NCI-H774 (cell line): ENCODE measurements at places on chromosomes 1 and 21.

GRCh38 chr21:43929217-43929971 lies 64.4 kb downstream of the AGPAT3 start:
- DNase-seq, result no peak

DNA sequence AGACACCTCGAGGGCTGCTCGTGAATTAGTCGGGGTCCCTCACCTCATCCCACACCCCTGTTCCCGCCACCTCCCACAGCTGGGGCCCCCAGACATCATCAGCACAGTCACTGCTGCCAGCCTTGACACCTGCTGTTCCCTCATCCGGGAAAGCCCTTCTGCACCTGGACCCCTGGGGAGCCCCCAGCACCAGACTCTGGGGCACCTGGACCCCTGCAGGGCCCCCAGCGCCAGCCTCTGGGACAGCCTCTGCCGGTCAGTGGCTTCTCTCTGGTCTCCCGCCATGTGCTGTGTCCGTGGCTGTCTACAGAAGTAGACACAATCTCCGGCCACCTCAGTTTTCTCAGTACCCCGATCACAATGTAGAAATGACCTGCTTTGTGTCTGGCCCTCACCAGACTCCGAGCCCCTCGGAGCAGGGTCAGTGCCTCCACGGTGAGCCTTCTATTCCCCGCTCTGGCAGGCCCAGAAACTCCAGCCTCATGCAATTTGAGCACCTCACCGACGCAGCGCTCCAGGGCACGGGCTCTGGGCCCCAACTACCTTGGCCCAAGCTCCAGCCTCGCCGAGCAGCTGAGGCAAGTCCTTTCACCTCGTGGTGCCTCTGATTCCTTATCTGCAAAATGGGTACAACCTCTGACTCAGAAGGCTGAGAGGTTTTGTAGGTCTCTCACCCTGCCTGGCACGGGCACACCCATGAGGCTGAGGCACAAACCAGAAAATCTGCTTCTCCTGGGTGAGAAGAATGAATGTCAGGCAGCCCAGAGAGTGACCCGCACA lies 84.7 kb downstream of the RIPK4 start:
- no peak for DNase-seq

DNA sequence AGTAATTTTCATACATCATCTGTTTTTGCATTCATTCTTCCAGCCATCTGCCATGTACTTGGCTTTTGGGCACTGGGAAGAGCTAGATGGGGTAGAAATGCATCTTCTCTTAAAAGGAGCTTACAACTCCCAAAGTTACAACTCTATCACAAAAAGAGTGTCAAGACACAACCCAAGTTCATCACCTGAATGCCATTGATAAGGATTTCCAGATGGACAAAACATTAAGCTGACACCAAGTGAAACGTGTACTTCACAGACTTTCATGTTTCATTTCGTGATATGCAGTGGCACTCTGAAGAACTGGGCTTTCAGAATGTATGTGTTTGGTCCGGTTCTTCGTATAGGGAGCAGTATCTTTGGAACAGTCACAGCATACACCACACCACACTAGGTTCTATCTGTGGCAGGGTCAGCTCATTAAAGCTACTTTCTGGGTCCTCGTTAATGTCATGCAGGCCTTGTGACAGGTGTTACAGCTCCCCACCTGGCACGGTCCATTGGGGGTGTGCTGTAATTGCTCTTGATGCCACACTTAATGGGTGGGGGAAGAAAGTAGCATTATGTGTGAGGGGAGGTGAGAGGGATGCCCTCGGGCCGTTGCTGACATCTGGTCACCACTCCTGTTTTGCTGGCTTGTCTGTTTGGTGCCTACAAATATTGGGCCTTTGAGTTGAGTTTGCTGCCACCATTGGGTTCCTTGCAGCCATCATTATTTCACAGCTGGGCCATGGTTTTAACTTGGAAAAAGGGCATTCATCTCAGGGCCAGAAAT lies 164.9 kb downstream of the NFIA start:
- no peak for DNase-seq

- DNase-seq, result no peak
Measured at GRCh38 chr1:78843546-78843945, 163.0 kb downstream of the ADGRL4 start.

DNA sequence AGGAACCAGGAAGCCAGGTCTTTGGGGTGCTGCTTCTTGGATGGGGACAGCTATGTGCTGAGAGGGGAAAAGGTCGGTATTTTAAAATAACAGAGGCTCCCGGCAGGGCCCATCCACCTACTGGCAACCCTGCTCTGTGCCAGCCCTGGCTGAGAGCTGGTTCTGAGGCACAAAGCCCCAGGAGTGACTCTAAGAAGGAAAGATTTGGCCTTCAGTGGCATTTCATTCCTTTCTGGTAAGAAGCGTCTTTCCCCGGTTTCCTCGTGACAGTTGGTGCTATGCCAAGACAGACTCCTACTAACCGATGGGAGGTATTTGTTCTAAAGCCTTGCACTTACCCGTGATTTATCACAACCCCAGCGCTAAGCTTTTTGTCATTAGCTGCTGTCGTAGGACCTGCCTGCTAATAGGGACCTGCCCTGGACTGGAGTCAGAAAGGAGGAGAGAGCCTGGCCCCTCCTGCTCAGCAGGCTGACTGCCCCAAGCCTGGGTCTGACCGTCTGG lies 123.1 kb upstream of the ADAR start:
- no peak for DNase-seq

DNA sequence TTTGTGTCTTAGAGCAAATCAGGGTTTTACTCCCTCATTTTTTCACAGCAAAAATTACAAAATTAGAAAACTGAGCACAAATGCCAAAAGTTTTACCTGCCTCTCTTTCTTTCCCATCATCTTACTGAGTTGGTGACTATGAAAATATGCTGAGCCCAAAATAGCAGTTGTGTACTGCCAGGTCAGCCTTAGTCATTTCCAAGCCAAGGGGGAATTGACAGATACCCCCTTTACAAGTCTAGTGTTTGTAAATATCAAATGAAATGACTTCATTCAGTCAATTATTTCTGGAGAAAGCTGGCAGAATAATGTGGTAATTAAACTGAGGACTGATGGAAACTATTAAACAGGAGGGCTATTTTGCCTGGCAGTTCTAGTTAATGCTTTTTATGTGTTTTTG lies 11.4 kb upstream of the GORAB start:
- no peak for DNase-seq

GRCh38 chr21:31222142-31222541 lies 121.9 kb downstream of the TIAM1 start:
- DNase-seq, result no peak

GRCh38 chr1:193479187-193479586 lies 292.8 kb upstream of the B3GALT2 start:
- no peak for DNase-seq

DNA sequence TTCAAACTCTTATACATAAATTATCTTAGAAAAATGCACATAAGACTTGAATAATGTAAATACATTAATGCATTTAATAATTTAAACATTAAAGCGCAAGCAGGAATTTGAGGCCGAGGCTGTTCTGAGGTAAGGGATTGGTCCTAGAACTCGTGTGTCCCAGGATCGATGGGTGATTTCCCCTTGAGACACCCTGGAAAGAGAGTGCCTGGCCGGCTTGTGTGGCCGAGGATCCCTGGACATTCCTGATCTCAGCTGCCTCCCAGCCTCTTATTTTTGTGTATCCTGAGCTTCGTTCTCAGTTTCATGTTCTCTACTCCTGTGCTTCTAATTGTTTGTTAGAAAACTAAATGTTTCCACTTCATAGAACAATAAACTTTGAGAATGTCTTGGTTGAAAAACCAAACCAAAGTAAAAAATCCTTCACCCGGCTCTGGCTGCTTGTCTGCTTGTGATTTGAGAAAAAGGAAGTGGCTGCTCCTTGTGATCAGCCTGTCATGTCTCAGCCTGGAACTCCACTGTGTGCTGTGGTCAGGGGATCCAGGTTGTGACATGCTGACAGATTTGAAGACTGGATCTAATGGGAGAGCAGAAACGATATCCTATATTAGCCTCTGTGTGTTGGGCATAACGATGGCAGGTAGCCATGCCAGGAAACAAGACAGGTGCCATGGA lies 40.7 kb downstream of the PEX14 start:
- DNase-seq, result no peak

DNA sequence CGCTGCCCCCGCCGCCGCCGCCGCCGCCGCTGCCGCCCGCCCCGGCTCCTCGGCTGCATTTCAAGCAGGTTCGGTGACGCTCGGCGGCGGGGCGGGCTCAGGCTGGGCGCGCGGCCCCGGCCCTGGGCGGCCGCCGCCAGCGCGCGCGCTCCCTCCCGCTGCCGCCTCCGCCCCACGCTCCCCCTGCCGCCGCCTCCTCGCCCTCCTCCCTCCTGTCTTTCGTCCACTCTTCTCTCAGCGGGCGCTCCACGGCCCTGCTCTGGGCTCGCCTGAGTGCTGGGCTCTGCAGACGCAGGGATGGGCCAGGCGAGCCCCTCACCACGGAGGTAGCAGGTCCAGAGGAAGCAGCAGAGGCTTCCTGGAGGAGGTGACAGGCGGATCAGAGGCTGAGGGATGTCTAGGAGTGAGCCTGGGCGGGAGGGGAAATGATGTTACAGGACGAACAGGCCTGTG lies at the start of gene LRP8:
TSS of gene LRP8 (minus strand) at position 62 of the 453 bp plus-strand sequence. CDS start 158 bp downstream, outside the sequence.
- peak; percentile 75 for DNase-seq

DNA sequence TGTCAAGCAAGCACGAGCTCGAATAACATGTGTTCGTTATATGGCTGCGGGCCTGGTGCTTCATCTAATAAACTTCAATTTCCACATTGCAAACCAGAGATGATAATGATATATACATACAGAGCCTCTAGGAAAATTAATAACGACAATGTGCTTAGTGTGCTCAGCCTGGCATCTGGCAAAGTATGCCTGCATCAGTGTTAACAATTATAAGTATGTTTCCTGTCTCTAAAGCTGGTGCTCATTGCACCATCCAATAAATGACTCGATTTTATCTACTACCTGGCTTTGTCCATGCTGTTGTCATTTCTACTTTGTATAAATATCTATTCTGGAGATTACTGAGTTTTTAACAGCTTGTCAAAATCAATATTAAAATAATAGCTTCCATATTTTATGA lies 1402.6 kb downstream of the MRPL39 start:
- DNase-seq, result no peak

- DNase-seq, result peak; percentile 64
Measured at GRCh38 chr1:235642011-235642942, 7.3 kb downstream of the GNG4 start.

- DNase-seq, result no peak
Measured at GRCh38 chr1:110728388-110729001, 53.8 kb upstream of the KCNA3 start.

GRCh38 chr1:209542585-209542984 lies 40.9 kb upstream of the CAMK1G start:
- no peak for DNase-seq

DNA sequence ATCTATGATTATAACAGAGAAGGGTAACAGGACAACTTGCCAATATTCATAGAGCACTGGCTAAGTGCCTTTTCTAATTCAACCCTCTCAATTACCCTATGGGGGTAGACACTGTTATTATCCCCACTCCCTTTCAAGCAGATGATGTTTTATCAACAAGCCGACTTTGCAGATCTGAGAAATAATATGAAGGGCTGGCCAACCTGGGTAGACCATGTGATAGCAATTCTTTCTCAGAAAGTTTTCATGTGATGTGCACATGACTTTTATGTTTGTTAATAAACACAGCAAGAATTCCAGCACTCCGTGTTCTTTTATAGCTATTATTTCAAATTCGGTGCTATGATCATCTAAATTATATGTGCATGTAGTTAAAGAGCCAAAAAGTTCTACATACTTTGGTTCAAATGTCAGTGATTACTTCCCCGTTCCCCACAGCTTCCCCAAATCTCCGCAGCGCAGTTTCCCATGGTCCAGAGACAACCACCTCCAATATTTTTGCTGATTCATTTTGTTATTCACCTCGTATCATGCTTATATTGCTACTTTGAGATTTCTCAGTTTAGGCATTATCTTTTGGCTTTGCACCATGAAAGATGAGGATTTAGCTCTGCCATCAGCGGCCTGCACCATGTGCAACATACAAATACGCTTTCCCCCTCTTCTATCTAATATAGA lies 96.7 kb upstream of the GADD45A start:
- DNase-seq, result no peak
